ENCODE measurements at places on chromosomes 6 and 20.
A peak's percentile ranks its signal among the peaks of the same experiment; 100 is the strongest.

- no peak for DNase-seq
Measured at GRCh38 chr20:50721881-50722281, 9.5 kb upstream of the PARD6B start.

DNA sequence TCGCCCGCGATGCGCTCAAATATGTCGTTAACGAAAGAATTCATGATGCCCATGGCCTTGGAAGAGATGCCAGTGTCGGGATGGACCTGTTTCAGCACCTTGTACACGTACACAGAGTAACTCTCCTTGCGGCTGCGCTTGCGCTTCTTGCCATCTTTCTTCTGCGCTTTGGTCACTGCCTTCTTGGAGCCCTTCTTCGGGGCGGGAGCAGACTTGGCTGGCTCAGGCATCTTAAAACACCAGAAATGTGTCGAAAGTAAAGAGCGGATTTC lies 36.4 kb downstream of the HFE start:
- peak; percentile 69 for DNase-seq

- DNase-seq, result no peak
Measured at GRCh38 chr20:51574248-51575033, 31.9 kb upstream of the NFATC2 start.

DNA sequence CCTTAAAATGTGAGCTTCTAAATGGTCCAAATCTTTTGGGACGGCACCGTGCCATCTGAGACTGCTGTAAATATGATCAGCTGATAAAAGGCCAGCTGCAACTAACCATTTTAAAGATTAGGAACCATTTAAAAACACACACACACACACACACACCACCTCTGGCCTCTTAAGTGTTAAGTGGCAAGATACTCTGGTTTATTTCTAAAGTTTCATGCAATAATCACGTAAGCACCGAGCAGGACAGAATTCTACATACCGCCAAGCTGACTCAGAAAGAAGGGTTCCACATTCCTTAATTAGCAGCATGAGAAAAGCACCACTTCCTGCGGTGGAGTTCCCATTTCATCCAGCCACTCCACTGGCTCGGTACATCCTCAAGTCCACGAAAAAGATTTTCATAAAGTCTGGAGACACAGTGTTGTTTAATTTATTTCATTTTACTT lies 17.8 kb upstream of the ZNF217 start:
- DNase-seq, result no peak

- no peak for DNase-seq
Measured at GRCh38 chr6:12603673-12604049, 112.9 kb upstream of the PHACTR1 start.

All from effector CD8-positive, alpha-beta T cell (primary cell).